ENCODE measurements at places on chromosomes 7 and 10.

- no peak for DNase-seq
These were observed 11.5 kb upstream of the PLAU start for GRCh38 chr10:73899423-73899822.

GRCh38 chr10:120713573-120714205, 137.5 kb upstream of the WDR11 start:
- DNase-seq, result no peak

DNA sequence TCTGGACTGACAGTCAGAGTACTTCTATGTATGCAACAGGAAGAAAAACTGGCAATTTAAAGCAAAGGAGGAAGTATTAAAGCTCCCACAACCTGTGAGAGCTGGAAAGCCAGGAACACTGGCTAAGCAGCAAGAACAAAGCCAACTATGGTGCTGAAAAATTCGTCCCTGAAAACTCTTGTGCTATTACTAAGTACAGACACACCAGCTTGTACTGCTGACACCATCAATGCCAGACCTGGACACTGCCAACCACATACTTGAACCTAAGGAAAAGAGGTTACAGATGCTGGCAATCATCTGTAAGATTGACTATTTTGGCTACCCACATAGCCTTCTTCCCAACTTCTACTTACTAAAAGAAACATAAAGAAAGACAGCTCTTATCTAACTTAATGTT, 1110.6 kb downstream of the SORCS3 start:
- DNase-seq, result no peak

DNA sequence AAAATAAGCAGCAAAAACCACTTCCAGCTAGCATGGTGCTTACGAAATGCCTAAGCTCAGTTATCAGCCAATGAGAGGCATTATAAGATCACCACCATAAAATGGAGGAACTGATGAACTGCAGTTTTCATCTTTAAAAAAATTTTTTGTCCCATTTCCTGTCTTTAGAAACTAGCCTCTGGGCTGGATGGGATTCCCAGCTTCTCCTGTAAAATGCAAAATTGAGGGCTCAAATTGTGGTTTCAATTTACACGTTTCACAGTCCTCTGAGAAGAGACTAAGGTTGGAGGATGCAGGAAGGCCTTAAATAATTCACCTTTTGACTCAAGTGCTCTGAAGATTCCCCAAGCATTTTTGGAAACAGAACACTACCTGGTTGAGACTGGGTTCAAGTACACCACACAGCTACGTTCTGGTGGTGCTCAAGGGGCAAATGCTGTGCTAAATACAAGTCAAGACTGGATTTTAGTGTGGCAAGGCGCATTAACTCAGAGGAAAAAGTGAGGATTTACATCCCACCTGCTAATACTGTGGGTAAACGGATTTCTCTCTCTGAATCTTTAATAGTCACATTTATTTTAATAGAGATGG, 951 bp downstream of the ZNF25 start:
- DNase-seq, result no peak

GRCh38 chr7:106836816-106837215, 28.3 kb upstream of the PIK3CG start:
- DNase-seq, result no peak

GRCh38 chr10:110865186-110865808, 6.4 kb upstream of the PDCD4 start:
- DNase-seq, result no peak

DNA sequence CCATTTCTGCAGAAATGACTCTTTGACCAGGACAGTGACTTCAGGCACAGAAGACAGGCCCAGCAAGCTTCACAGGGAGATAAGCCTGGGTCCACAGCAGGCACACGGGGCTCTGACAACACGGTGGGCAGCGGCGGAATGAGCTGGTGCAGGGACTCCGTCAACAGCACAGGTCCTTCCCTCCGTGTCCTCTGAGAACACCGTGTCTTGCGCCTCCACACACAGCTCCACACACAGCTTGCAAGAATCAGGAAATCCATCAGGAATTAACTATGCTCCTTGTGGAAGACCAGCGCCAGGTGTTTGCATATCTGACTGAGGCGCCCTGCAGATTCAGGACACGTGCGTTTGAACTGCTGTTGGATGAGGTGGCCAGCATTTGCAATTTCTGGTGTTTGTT, 39.6 kb downstream of the TCERG1L start:
- no peak for DNase-seq

- no peak for DNase-seq
These were observed 8.9 kb downstream of the SFTPD start for GRCh38 chr10:79939969-79940368.

GRCh38 chr7:92589056-92589455, 1.1 kb downstream of the FAM133B start:
- DNase-seq, result no peak

GRCh38 chr7:152579070-152579469, 96.9 kb downstream of the XRCC2 start:
- DNase-seq, result no peak

DNA sequence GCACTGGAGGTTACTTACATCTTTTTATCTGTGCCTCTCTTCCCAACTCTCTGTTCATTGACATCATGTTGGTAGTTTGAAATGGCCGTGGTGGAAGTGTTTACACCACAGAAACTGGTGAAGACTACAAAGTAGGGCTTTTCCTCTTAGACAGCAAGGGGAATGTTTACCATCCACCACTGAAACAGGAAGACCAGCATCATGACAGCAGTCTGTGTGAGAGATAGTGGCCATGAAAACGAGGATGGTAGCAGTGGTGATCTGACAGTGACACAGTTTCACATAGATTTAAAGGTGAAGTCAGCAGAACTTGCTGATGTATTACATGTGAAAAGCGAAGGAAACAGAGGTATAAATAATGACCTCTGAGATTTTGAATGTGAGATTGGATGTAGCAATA, 115.7 kb downstream of the CCDC71L start:
- no peak for DNase-seq

GRCh38 chr10:33542752-33543505, 208.5 kb upstream of the NRP1 start:
- no peak for DNase-seq

- no peak for DNase-seq
These were observed 791.4 kb downstream of the PCDH15 start for GRCh38 chr10:54009672-54010071.

DNA sequence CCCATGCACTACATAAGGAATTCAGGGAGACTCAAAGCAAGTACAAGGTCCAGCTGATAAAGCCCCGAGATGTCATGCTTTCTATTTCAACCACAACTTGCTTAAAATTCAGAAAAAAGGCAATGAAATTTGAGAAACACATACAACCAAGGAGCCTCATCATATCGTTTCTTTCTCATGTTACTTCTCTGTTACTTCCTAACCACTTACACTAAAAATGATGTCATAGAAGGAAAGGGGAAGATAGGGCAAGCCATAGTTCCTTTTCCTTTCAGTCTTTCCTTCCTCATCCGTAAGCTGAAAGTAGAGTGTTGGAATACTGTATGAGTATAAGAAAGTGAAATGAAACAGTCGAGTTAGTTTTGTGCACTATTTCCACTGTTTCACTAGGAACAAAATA, 27.9 kb upstream of the CDK14 start:
- DNase-seq, result no peak

DNA sequence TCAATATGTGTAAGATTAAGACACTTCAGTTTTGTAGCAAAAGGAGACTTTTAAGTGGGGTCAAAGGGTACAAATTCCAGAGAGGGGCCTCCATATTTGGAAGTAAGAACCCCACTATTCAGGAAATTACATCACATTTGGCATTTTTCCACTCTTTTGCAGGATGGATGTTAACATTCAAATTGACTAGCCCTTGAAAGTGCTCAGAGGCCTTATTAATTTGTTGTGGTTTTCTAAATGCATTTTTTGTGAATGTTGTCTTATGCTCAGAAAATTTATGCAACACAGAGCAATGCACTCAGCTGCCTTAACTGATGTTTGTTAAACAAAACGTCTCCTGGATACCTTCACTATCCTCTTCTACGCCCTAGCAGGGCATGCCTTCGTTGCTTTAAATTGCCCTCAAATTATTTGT, 50.9 kb upstream of the PDLIM1 start:
- DNase-seq, result no peak

GRCh38 chr7:40356871-40357709, 222.3 kb downstream of the SUGCT start:
- DNase-seq, result no peak

- DNase-seq, result no peak
These were observed 65.9 kb upstream of the MEOX2 start for GRCh38 chr7:15752377-15752776.

DNA sequence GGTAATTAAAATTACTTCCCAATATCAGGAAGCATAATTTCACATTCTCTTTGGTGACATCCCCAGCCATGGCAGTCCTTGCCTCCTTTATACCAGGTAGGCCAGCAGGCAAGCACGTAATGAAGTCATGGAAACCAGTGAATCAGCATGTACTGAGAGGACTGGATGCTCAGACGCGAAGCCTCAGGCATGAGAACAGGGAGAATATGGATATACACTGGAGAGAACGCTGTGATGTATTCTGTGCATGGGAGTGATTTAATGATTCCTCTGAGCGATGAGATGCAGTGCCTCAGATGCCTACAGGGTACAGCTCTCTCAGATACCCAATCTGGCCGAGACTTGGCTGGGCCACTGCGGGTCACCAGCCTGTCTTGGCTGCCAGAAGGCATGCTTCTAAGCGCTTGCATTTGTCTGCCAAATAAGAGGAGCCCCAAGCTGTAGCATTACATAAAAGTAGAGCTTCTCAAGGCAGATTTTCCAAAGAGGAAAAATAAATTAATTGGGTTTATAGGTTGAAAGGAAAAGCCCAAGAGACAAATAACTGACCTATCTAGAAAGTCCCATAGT, 238.1 kb downstream of the RELN start:
- no peak for DNase-seq

Data from stimulated activated CD4-positive, alpha-beta T cell treated with anti-CD3 and anti-CD28 coated beads, Interleukin-12 subunit alpha, Interleukin-12 subunit beta, amount 100 ng/mL, for 24 hours (primary cell).